ENCODE measurements at places on chromosomes 16 and 17.

DNA sequence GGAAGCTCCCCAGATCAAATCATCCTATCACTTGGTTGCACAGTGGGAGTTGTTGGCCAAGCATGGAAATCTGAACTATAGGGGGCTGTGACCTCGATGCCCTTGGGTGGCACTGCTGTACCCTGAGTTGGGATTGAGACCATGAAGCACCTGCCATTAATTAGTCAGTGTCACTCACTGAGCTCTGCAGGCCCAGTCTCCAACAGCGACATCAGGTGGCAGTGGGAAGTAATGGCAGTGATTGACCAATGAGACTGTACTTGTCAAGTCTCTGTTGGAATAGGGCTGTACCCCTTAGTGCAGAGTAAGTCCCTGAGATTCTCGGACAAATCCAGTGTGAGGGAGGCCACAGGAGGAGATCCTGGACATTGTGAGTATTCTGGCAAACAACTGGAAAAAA, 118.0 kb upstream of the RPL38 start:
- no peaks in the 10 kb centered on the region for H3K36me3 ChIP-seq
- peaks cover 5% of the 10 kb centered on the region for H3K27me3 ChIP-seq
- no peak overlapping the region for H3K27ac ChIP-seq
- H3K4me3 ChIP-seq = no peak overlapping the region
- H3K4me1 ChIP-seq = no peaks in the 10 kb centered on the region

DNA sequence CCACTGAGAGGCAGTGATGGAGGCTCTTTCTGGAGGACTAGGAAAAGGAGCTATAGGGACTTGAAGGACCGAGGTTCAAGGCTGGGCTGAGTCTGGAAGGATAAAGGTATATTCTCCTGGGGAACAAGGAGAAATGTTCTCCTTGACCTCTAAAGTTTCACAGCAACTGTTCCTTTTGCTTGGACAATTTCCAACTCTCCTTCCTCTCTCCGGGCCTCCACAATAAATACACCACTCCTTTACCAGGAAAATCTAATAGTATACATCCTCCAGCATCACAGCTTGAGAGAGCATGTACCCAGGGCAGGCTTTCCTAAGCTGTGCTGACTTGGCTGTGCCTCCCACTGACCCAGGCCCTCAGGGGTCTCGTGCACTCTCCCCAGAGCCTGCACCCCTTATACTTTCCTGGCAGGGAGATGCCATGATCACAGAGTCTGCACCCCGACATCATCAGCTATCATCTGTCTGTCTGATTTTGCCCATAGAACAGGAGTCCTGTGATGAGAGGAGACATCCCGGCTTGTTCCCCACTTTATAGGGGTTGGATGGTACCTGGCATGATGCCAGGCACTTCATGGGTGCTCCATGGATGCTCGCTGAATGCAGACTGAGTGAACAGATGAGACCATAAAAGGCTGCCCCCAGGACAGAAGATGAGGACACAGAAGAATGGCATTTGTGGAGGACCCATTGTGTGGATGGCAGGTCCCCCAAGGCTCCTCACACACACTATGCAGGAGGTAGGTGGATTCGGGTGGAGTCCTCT, 582.6 kb upstream of the CDH5 start:
- no peak overlapping the region for H3K27ac ChIP-seq
- no peak overlapping the region for H3K4me3 ChIP-seq
- no peaks in the 10 kb centered on the region for H3K27me3 ChIP-seq
- no peaks in the 10 kb centered on the region for H3K4me1 ChIP-seq
- no peaks in the 10 kb centered on the region for H3K36me3 ChIP-seq

GRCh38 chr16:16018705-16019104, 69.3 kb downstream of the ABCC1 start:
- peaks cover 64% of the 10 kb centered on the region for H3K36me3 ChIP-seq
- peaks cover 15% of the 10 kb centered on the region for H3K4me1 ChIP-seq
- peak overlapping the region; percentile 3 for H3K27ac ChIP-seq
- H3K4me3 ChIP-seq = no peak overlapping the region
- no peak for DNase-seq

DNA sequence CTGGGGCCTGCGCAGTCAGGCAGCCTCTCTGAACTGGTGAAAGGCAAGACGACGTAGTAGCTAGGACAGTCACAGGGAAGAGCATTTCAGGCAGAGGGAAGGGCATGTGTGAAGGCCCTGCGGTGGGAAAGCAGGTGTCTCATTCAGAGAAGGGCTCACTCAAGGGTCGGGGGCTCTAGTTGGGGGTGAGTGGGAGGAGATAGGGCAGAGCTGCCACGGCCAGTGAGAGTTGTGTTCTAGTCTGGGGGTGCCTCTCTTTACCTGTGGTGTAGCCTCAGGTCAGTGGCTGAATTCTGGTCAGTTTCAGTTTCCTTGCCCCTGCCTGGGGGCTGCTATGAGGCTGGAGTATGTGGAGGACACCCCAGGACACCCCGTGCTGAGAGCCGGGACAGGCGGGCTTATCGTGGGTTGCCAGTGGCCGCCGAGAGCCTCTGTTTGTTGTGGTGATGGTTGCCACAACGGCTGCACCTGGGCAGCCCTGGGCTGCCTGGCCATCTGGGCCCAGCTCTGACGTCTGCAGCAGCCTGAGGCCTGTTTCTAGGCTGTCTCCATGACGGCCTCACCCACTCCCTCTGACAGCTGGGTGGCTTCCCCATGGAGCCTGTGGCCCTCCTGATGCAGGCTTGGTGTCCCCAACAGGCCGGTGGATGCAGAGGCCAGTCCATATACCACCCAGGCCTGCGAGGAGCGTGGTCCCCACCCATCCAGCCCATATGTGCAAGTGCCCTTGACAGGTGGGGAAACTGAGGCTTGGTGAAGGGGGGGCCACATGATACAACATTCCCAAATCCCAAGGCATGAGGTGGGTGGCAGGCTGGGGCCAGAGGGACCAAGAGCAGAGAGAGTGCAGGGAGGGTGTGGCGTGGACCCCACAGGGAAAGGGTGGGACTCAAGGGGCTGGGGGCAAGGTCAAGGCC, 10.8 kb downstream of the MAP2K3 start:
- no peak for DNase-seq
- H3K4me3 ChIP-seq = no peak overlapping the region
- no peaks in the 10 kb centered on the region for H3K27me3 ChIP-seq
- peaks cover 23% of the 10 kb centered on the region for H3K36me3 ChIP-seq

DNA sequence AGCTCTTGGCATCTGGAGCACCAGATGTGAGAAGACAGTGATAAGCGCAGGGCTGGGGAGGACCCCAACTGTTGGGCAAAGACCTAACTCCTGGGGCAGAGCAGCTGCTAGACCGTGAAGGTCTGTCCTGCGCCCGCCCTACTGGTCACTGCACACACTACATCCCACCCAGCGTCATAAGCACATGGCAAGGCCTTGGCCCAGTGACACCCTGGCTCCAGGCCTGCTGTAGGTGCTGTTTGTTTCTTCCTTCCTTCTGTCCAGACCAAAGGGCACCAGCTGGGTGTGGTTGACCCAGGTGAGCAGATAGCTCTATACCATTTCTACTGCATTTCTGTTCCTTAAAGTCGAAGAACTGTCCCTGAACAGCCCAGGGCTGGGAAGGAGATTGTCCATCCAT, 6.4 kb downstream of the TRPV3 start:
- H3K4me1 ChIP-seq = no peaks in the 10 kb centered on the region
- H3K4me3 ChIP-seq = no peak overlapping the region
- no peaks in the 10 kb centered on the region for H3K36me3 ChIP-seq
- H3K27me3 ChIP-seq = no peaks in the 10 kb centered on the region

GRCh38 chr17:18041776-18042175, 2.6 kb downstream of the GID4 start:
- H3K27me3 ChIP-seq = no peaks in the 10 kb centered on the region
- H3K4me3 ChIP-seq = peak overlapping the region; percentile 86
- no peak for DNase-seq
- peaks cover 40% of the 10 kb centered on the region for H3K4me1 ChIP-seq
- H3K27ac ChIP-seq = no peak overlapping the region
- peaks cover 11% of the 10 kb centered on the region for H3K36me3 ChIP-seq

- DNase-seq = no peak
- H3K27me3 ChIP-seq = peaks cover 12% of the 10 kb centered on the region
- H3K36me3 ChIP-seq = no peaks in the 10 kb centered on the region
- H3K4me3 ChIP-seq = no peak overlapping the region
These were observed 3.3 kb upstream of the USP31 start for GRCh38 chr16:23152386-23153178.

- no peaks in the 10 kb centered on the region for H3K27me3 ChIP-seq
- DNase-seq = no peak
- peaks cover 80% of the 10 kb centered on the region for H3K36me3 ChIP-seq
- H3K4me3 ChIP-seq = no peak overlapping the region
- peak overlapping the region; percentile 5 for H3K27ac ChIP-seq
These were observed 47.0 kb upstream of the GSG1L start for GRCh38 chr16:28110479-28110878.

- no peaks in the 10 kb centered on the region for H3K36me3 ChIP-seq
- H3K4me3 ChIP-seq = no peak overlapping the region
- no peaks in the 10 kb centered on the region for H3K4me1 ChIP-seq
- H3K27ac ChIP-seq = no peak overlapping the region
These were observed 108.8 kb upstream of the HLF start for GRCh38 chr17:55155856-55156560.

DNA sequence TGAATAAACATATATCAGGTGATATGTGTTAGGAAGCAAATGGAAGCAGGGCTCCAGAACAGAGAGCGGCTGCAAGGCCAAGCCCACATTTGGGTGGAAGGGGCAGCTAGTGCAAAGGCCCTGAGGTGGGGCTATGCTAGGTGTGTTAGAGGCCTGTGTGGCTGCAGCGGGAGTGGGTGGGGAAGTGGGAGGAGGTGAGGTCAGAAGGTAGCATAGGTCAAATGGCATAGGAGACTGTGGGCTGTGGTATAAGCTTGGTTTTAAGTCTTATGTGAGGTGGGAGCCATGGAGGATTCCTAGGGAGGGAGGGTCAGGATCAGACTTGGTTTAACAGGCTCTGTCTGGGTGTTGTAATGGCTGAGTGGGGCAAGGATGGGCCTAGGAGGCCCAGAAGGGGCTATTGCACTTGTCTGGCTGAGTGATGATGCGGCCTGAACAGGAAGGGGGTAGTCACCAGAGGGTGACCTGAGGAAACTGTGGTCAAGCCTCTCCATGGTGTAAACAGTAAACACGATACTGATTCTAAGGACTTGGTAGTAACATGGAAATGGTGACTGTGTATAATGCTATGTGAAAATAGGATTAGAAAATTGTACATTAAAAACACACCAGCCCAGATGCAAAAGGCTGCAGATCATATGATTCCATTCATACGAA, 31.1 kb downstream of the RAI1 start:
- no peak overlapping the region for H3K4me3 ChIP-seq
- no peak for DNase-seq
- H3K27me3 ChIP-seq = no peaks in the 10 kb centered on the region
- peak overlapping the region; percentile 47 for H3K27ac ChIP-seq
- H3K4me1 ChIP-seq = peaks cover 26% of the 10 kb centered on the region
- H3K36me3 ChIP-seq = no peaks in the 10 kb centered on the region

DNA sequence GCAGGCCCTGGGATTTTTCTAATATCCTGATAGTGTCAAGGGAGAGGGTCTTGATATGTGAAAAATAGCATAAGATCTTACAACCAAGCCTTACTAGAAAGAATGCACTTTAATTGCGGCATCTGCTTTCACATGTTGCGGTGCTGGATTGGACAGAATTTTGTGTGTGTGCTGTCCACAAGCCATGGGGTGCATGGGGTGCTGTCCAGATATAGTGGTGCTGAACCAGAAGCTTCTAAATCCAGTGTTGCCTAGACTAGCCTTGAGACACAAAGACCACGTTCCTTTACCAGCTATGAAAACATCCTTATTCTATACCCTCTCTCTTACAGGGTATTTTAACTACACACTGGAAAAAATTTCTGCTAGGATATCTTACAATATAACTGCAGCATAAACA, 244.0 kb downstream of the TMEM114 start:
- no peaks in the 10 kb centered on the region for H3K36me3 ChIP-seq
- H3K4me3 ChIP-seq = no peak overlapping the region
- no peaks in the 10 kb centered on the region for H3K4me1 ChIP-seq
- no peaks in the 10 kb centered on the region for H3K27me3 ChIP-seq

DNA sequence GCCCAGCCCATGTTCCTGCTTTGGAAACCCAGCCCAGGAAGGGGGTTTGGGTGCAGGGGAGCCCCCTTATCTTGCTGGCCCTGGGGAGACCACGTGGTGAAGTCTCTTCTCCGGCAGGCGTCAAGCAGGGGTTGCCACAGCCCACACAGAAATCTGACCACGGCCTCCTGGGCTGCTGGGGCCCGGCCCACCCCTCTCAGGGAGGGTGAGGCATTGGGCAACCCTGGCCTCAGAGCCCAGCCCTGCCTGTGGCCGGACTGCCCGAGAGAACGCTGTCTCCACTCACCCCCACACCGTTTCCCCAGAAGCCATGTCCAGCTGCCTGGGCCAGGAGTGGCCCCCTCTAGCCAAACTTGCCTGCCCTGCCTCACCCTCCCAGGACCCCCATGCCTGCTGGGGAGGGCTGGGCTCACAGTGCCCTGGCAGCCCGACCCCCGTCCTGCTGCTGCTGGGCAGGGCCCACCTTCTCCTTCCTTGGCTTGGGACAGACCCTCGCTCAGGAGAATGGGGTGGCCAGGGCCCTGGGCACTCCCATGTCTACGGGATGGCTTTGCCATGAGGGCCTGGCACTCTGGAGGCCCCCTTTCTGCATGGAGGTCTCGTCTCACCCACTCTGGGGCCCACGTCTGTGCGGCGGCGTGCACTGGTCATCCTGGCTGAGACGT, 6.7 kb downstream of the RPUSD1 start:
- peaks cover 4% of the 10 kb centered on the region for H3K36me3 ChIP-seq
- no peaks in the 10 kb centered on the region for H3K27me3 ChIP-seq
- no peak overlapping the region for H3K4me3 ChIP-seq
- no peak for DNase-seq
- peaks cover 6% of the 10 kb centered on the region for H3K4me1 ChIP-seq
- H3K27ac ChIP-seq = no peak overlapping the region

DNA sequence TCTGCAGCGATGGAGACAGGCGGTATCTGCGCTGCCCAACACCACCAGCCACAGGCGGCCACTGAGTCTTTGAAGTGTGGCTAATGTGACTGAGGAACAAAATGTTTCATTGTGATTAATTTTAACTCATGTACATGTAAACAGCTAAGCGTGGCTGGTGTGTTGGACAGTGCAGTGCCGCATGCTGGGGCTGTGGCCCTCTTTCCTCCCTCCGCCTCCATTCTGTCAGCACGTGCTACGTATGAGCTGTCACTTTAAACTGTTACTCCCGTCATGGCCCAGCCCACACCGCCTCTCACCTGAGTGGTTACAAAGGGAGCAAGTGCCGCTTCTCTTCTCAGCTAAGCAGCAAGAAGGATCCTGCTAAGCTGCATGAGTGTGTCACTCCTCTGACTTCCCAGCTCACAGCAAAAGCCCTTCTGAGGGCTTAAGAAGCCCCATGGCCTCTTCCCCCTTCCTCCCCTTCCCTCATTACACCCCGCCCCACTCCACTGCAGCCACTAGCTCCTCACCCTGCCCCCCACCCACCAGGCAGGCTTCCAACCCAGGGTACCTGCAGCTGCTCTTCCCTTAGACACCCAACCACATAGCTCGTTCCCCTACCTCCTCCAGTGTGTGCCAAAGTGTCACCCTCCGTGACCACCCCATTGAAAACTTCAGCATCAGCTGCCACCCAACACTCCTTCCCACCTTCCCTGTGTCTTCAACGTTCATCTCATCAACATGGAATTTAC, 15.0 kb downstream of the HASPIN start:
- H3K36me3 ChIP-seq = peaks cover 11% of the 10 kb centered on the region
- H3K4me1 ChIP-seq = peaks cover 50% of the 10 kb centered on the region
- peaks cover 4% of the 10 kb centered on the region for H3K27me3 ChIP-seq
- H3K4me3 ChIP-seq = no peak overlapping the region
